ENCODE measurements at places on chromosomes 12 and 14.

GRCh38 chr12:38886064-38886463 is 19.3 kb downstream of the CPNE8 start:
- peak; percentile 73 for DNase-seq

DNA sequence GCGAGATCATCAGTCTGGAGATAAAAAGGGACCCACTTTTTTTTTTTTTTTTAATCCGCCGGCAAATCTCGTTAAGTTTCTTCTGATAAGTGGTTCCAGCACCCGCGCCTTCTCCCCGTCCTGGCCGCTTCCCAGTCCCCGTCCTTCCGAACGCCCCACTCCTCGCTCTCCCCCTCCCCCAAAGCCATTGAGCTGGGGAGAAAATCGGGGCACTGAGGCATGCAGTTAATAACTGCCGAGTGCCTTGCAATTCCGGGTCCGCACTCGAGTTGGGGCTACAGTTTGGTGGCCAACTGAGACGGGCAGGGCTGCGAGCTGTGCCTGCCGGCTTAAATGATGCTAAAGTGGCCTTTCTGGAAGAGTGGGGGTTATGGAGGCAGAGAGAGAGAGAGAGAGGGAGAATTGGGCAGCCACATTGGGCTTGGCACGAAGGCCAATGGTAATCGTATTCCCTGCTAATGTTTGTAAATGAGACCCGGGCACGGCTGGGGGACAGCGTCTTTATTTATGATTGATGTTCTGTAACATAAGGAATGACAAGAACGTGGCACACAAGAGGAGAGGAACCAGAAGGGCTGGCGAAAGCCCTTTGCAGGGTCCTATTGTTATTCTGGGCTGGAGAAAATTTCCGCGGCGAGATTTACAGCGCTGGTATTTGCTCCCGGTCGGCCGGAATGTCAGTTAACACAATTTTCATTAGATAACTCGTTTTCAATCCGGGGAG is 115.4 kb upstream of the MYL2 start:
- no peak for DNase-seq

GRCh38 chr12:44114906-44115305 is 279.0 kb downstream of the TMEM117 start:
- no peak for DNase-seq

DNA sequence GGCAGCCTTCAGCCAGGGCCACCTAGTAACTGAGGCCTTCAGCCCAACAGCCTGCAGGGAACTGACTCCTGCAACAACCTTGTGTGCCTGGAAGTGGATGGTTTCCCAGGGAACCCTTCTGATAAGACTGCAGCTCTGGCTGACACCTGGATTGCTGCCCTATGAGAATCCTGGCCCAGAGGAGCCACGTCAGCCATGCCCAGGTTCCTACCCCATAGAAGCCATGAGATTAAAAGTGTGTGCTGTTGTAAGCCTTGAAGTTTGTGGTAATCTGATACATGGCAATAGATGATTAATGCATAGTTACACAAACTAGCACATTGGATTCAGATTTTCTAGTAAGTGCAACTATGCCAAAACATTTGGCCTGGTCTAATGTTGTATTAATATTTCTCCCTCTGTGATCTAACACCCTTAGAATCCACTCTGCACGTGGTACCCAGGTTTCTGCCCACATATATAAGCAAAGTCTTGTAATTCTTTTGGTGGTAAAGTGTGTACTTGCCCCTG is 64.8 kb upstream of the BEGAIN start:
- DNase-seq, result no peak

- no peak for DNase-seq
Measured at GRCh38 chr14:57388067-57388466, 2.3 kb upstream of the NAA30 start.

- no peak for DNase-seq
Measured at GRCh38 chr12:112936927-112937326, 1.3 kb upstream of the OAS3 start.

DNA sequence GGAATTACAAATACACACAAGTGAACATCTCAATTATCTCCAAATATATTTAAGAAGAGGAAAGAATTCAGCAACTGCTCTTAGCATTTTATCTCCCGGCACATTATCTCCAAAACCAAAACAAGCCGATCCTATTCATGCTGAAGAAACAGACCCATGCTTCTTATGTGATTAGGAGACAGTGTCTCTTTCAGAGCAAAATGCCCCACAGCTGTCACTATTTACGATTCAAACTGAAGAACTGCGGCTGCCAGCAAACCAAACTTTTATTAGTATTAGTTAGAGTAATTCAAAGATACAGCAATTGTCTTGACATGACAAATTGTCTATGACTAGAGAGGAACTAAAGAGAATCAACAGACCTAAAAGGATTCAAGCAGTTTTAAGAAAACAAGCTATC is 79.4 kb downstream of the SETD3 start:
- no peak for DNase-seq

DNA sequence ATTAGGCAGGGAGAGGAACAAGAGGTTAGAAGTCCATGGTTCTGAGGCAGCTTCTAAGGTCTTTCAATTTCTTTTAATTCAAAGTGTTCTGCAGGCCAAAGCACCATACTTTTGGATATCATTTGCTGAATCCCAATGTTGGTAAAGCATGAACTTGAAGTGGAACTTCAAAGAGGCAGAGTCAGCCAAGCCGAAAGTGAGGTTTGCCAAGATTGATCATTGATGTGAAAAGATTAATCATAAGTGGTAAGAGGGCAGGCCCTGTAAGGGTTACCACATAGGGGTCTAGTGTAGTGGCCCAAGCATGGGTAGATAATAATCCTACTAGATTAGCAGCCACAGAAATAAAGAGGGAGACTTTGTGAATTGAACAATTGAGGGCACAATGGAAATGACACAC is 191.7 kb upstream of the DIO2 start:
- no peak for DNase-seq

DNA sequence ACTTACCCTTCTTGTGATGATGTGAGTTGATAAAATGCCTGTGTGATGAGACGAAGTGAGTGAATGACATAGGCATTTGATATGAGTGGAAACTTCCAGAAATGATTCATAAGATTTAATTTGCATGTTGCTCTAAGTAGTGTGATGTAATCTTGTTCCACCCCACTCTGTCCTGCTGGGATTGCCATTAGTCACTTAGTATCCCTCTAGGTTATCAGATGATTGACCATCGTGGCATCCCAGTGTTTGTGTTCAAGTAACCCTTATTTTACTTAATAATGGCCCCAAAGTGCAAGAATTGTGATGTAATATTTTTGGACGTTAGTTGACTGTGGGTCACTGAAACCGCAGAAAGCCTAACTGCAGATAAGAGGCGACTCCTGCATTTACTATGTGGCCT is 214.4 kb upstream of the DIO2 start:
- DNase-seq, result no peak

GRCh38 chr12:52910248-52910883 is 5.5 kb upstream of the KRT8 start:
- no peak for DNase-seq

GRCh38 chr14:80419769-80420168 is 208.5 kb upstream of the DIO2 start:
- no peak for DNase-seq
